ENCODE measurements at places on chromosomes 3 and 15.

- no peak for DNase-seq
Measured at GRCh38 chr3:67018789-67019526, 20.9 kb downstream of the KBTBD8 start.

DNA sequence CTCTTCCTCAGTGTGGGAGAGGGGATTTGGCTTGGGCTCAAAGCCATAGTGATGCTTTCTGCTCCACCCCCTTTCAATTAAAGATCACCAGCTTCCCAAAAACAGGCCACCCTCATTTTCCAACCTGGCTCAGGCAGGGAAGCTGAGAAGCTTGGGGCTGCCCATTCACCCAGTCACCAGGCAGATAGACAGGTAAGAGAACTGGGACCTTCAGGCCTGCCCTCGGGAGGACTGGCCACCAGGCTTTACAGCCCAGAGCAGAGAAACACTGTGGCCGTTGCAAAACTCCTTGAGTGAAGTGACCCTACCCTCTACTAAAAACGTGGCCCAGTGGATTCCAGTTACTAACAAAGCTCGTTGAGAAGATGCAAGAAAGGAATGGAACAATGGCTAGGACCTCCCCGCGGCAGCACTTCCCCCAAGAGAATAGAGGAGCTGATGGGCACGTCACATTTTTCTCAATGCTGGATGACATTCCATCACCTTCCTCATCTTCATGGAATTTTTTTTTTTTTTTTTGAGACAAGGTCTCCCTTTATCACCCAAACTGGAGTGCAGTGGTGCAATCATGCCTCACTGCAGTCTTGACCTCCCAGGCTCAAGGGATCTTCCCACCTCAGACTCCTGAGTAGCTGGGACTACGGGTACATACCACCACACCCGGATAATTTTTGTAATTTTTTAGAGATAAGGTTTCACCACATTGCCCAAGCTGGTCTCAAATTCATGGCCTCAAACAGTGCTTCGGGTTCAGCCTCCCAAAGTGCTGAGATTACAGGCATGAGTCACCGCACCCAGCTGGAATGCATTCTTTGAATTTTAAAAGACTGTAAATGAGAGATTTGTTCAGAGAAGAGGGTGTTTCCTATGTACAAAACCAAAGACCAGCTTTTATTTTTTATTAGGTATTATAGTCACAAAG is 37.9 kb downstream of the LIPC start:
- DNase-seq = peak; percentile 55

GRCh38 chr15:74541494-74542165 is 610 bp downstream of the ARID3B start:
- DNase-seq = peak; percentile 88

- DNase-seq = no peak
Measured at GRCh38 chr3:144351773-144352365, 380.2 kb downstream of the DIPK2A start.

GRCh38 chr3:187051066-187051465 is 88.2 kb downstream of the RPL39L start:
- DNase-seq = no peak

DNA sequence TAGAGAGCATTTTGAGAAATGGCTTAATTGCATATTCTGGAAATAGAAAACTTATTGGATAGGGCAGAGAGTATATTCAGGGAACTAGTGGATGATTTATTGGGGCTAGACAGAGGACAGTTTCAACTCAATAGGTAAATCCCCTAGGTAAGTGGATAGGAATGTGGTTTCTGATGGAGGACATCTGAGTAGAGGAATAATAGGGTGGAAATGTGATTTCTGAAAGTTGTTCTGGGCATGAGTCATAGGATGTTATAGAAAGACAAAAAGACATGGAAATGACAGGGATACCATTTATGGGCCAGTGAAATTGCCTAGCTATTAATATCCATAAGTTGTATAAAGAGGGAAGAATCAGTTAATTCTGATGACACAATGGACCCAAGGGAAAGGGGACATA is 563.3 kb upstream of the GOLIM4 start:
- DNase-seq = no peak

GRCh38 chr15:40269604-40270003 is 13.3 kb downstream of the ANKRD63 start:
- DNase-seq = no peak

DNA sequence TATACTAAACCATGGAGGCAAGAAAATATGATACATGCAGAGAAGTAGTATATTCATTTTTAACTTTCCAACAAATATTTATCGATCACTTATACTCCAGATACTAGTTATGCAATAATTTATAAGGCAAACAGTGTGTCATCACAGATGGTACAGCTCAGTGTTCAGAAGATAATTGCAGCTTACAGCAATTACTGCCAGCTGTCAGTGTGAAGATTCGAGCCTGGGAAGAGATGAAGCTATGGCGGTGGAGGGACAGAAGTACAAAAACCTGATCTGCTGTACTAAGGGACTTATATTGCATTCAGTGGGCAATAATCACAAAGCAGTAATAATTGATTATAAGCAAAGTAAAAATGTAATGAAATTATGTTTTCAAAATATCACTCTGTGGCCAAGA is 170.6 kb upstream of the EPHA3 start:
- no peak for DNase-seq

GRCh38 chr15:74340150-74340549 is 27.3 kb downstream of the CYP11A1 start:
- DNase-seq = peak; percentile 67

DNA sequence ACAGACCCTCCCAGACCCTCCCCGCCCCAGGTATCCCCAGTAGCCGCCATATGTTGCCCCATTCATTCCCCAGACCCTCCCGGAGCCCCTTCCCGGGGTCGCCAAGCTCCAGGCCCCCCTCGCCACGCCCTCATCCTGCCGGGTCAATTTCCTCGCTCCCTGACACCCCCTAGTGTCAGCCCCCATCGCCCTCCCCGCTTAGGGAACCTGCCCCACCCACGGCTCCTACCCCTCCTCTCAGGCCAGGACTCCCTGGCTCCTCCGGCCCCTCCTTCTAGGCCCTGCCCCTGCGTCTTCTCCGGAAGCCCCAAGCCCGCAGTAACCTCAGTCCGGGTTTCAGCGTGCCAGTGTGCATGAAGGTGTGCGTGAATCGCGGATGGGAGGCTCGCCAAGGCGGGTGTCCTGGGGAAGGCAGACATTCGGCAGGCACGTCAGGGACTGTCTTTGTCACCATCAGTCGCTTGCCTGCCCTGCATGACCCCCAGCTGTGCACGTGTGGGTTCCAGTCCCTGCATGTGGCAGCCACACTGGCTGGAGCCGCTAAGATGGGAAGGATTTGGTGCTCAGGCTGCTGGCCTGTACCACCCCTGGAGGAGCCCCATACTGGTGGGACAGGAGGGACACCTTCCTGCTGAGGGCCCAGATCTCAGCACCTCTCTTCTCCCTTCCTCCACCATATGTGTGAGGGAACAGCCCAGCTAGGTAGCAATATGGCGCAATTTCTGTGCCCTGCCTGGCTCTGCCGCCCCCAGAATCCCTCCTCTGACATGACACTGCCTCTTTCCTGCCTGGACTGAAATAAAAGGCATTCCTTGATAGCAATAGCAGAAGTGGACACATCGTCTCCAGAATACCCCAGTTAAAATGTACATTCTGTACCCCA is 693 bp downstream of the DISP2 start:
- no peak for DNase-seq

- no peak for DNase-seq
Measured at GRCh38 chr3:106635271-106635670, 742.0 kb upstream of the CCDC54 start.

- DNase-seq = peak; percentile 14
Measured at GRCh38 chr3:44104668-44105321, 136.9 kb upstream of the TOPAZ1 start.

DNA sequence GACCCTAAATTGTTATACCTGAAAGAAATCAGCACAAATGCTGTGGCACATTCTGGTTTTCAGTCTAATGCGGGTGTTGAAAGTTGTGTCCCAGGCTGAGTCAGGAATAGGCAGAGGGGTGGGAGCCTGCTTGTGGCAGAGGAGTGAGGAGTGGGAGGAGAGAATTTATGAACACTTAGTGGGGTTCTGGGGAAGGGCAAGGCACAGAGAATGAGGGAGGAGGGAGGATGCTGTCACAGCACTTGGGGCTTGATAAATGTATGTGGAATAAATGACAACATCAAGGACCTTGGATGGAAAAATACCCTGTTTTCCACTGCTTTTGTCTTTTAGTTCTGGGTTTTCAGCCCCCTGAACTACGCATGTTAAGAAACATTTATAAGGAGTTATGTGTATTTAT is 49.3 kb downstream of the ZNF621 start:
- no peak for DNase-seq

DNA sequence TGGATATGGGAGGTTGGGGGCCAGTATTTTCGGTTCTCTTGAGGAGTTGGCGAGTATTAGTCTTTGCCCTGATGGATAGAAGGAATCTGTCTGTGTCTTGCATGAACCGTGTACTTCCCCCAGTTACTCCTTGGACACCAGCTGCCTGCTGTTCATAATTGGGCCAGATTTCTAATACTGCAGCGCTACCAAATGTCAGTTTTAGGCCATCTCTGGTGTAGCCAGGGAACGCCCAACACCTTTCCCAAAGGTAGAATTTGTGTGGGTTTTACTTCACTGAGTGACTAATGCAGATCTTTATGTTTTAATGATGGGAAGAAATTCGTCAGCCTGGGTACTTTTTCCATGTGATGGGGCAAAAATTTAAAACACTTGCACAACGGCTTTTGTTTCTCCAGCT is 18.4 kb downstream of the FLNB start:
- no peak for DNase-seq

DNA sequence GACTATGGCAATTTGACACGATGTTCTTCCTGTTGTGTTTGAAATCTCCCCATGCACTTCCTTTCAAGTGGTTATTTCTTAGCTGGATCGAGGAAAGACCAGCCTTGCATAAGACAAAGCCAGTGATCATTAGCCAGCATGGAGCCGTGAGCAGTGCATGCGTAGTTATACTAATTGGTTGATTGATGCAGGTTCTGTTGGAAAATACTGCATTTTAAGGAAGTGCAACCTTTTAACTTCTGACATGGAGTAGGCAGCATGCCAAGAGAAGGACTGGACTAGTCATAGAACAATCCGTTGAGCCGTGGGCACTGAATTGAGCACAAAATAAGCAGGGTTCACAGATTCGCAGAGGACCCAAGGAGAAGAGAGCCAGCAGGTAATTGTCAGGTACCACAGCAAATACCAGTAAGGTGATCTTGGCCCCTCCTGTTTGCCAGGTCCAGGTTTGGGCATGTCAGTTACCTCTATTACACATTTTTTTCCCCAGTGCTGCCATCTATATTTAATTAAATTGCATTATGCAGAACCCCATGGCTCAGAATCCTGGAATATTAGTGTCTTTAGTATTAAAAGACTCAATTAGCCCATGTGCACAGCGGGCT is 29.0 kb upstream of the BCL6 start:
- peak; percentile 22 for DNase-seq

GRCh38 chr3:129195731-129196256 is 12.1 kb upstream of the CNBP start:
- peak; percentile 70 for DNase-seq

GRCh38 chr3:85254738-85255137 is 295.9 kb downstream of the CADM2 start:
- no peak for DNase-seq

DNA sequence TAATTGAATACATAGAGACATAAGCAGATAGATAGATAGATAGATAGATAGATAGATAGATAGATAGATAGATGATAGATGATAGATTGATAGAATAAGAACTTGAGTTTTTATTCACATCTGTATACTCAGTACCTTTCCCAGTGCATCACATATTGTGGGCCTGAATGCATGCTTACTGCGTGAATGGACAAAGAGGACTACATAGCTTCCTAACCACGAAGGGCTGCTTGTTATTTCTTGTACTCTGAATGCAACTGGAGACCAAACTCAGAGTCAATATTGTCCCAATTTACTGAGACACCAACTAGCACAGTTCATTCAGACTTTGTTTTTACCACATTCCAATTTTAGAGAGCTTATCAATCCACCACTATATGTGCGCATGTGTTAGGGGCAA is 422.9 kb upstream of the GRM7 start:
- no peak for DNase-seq

DNA sequence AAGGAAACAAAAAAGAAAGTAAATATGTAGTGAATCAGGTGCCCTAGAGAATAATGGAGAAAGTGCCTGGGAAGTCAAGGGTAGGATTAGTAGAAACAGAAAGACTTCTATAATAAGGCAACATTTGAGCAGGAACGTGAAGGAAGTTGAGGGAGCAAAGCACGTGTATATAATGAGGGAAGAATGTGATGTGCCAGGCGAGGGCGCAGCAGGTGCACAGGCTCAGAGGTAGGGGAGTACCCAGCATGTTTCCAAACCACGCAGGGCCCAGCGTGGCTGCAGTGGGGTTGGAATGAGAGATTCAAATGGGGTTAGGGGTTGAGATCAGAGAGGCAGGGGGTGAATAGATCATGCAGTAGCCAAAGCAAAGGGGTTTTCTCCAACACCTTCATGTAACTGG is 91.9 kb upstream of the VGLL4 start:
- DNase-seq = no peak

GRCh38 chr3:141659821-141660613 is 78.1 kb upstream of the RNF7 start:
- no peak for DNase-seq

DNA sequence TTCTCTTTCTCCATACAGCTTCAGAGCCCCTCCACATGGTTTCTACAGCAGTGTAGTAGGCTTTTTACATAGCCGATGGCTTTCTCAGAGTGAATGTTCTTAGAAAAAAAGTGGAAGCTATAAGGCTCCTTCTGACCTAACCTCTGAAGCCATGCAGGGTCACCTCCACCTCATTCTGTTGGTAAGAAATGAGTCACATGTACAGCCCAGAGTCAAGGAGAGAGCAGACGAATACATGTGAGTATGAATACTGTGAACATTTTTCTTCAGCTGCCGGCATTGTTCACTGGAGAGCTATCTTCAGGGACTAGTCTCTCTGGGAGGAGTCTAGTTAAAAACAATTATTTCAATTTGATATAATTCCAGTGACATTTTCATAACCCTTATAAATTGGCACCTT is 68.2 kb upstream of the THRB start:
- DNase-seq = no peak

GRCh38 chr3:128701342-128702212 is 24.4 kb upstream of the RAB7A start:
- DNase-seq = no peak

- no peak for DNase-seq
Measured at GRCh38 chr3:14253022-14253706, 74.5 kb downstream of the LSM3 start.

- DNase-seq = no peak
Measured at GRCh38 chr3:128279601-128279880, 126.3 kb downstream of the EEFSEC start.

DNA sequence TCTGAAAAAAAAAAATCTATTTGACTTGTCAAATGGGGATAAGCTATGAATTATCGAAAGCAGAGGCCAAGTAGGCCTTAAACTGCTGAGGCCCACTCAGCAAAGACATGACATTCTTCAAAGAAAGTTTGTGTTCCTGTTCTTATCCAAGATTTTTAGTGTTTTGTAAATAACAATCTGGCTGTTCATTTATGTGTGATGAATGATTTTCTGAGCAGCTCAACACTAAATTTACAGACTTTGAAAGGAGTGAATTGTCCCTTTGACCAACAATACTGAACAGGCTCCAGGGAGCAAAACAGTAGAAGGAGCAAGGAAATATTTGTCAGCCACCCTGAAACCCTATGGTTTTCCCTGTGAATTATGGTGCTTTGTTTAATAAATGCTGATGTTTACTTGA is 512.6 kb upstream of the NAALADL2 start:
- no peak for DNase-seq

GRCh38 chr3:54578417-54578816 is 349.4 kb downstream of the LRTM1 start:
- DNase-seq = no peak

- DNase-seq = no peak
Measured at GRCh38 chr3:52839892-52840545, 5.2 kb upstream of the MUSTN1 start.

All from hematopoietic multipotent progenitor cell treated with erythropoietin and hydrocortisone succinate and interleukin-3 and kit ligand, for 6 days (in vitro differentiated cells).